ENCODE measurements at places on chromosomes 3 and 15.

DNA sequence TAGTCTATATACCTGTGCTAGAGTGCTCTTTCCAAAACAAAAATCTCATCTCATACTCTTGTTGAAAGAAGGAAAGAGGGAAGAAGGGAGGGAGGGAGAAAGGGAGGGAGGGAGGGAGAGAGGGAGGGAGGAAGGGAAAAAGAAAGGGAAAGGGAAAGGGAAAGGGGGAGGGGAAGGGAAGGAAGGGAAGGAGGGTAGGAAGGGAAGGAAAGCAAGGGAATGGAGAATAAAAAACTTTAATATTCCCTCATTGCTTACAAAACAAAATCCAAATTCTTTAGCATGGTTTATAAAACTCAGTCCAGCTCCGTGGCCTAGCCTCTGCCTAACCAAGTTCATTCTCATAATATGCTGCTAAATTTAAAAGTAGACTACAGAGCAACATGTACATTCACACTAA lies 104.5 kb downstream of the ERC2 start:
- no peak for DNase-seq

DNA sequence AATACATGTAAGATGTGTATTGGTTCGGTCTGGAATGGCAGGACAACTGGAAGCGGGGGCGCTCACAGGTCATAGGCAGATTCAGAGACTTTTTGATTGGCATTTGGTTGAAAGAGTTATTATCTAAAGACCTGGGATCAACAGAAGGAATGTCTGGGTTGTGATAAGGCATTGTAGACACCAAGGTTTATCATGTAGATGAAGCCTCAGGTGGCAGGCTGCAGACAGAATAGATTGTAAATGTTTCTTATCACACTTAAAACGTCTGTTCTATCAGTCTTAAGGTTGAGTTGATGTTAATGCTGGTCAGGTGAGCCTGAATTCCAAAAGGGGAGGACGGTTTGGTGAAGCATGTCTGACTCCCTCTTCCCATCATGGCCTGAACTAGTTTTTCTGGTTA lies 295.9 kb upstream of the PROK2 start:
- no peak for DNase-seq

DNA sequence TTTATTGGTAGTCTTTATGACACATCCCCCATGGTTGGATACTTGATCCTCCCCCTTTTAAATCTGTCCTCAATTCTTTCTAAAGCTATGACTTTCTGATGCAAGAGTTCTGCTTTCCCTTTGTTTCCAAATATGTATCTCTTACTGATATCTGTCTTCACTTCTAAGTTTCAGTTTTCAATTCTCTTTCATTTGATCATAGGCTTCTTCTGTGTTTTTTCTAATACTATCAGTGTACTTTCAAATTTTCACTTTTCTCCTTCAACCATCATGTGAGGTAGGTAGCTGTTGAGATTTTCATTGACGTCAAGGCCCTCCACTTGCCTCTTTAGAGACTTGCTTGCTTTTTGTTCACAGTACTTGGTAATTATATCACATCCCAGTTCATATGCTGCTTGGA lies 436.5 kb downstream of the CNTN4 start:
- no peak for DNase-seq

GRCh38 chr3:142028243-142028777 lies 121.0 kb downstream of the TFDP2 start:
- peak; percentile 48 for DNase-seq

DNA sequence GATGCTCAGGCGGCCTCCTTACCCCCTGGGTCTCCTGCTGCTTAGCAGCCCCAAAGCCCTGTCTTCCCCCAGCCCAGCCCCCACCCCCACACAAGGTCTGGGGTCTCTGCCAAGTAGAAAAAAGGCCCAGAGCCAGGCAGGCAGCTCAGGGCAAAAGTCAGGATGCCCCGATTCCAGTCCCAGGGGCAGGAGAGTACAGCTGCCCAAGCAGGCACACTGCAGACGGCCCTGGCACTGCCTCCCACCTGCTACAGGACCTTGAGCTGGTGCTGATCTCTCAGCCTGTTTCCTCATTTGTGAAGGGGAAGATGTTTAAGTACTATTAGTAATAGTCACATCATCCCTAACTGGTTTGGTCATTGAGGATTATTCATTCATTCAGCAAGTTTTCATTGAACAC lies 12.6 kb downstream of the TMEM43 start:
- DNase-seq = no peak

DNA sequence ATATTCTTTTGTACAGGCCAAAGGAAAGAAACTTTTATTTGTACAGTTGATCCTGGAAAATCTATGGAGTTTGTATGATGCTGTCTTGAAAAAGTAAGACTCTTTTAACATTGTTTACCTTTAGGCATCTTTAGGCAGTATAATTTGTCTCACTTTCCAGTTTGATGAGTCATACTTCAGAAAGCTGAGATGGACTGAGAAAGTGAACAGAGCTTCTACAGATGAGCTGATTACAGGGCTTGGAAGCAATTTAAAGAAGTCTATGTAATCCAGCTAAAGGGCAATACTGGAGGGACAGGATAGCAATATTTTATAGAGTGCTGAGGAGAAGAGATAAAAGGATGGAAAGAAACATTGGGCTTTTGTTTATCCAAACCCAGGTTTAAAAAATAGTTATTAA lies 123.5 kb upstream of the GOLGA6L4 start:
- DNase-seq = no peak

DNA sequence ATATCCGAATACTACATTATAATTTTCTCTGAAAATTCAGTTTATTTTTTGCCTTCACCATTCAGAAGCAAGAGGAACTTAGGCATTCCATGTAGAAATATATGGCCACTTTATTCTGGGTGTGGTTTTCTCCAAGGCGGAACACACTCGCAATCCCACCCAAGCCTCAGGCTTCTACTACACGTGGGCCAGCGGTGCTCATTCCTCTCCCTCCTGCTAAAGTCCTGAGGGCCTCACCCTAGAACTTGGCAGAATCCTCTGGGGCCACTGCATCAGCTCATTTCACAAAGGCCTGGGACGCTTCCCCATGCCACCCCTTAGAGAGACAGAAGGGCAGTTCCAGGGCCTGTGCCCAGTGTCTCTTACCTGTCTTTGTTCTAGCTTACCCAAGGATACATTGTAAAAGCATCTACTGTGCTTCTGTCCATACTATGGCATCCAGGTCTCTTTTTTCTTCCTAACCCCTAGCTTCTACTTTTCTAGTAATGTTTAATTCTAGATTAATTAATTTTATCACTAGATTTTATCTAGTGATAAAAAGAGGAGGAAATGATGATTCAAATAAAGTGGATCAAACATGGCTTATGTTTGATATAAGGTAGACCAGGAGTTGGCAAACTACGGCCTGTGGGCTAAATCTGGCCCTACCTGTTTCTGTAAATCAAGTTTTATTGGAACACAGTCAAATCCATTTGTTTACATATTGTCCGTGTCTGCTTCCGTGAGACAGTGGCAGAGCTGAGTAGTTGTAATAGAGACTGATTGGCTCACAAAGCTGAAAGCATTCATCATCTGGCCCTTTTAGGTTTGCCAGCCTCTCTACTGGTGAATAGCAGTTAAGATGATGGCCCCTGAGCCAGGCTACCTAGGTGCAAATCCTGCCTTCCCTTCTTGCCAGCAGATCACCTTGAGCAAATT lies 29.8 kb downstream of the LARS2 start:
- DNase-seq = no peak

DNA sequence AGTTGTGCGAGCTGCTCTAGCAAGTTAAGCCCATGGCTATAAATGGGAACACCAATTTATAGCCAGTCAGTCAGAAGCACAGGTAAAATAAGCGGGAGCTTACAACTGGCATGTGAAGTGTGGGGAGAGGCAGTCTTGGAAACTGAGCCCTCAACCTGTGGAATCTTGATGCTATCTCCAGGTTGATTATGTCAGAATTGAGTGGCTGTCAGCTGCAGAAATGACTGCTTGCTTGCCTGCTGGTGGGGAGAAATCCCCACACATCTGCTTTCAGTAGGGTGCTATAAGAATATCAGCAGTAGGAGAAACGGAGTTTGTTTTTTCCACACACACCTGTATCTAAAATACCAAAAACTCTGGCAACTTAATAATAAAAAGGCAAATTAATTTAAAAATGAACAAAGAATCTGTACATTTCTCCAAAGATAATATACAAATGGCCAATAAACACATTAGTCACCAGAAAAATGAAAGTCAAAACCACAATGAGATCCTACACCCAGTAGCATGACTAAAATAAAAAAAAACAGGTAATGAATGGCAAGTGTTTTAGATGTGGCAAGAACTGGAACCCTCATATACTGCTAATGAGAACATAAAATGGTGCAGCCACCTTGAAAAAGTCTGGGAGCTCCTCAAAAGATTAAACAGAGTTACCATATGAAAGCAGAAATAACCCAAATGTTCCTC lies 26.0 kb upstream of the MAP4 start:
- no peak for DNase-seq

DNA sequence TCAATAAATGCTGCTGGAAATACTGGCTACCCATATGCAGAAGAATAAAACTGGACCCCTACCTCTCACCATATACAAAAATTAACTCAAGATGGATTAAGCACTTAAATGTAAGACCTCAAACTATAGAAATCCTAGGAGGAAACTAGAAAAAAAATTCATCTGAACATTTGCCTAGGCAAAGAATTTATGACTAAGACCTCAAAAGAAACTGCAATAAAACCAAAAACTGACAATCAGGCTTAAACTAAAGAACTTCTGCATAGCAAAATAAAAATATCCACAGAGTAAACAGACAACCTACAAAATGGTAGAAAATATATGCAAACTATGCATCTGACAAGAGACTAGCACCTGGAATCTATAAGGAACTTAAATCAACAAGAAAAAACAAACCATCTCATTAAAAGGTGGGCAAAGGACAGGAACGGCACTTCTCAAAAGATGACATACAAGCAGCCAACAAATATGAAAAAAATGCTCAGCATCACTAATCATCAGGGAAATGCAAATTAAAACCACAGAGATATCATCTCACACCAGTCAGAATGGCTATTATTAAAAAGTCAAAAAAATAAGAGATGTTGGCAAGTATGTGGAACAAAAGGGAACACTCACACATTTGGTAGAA lies 47.0 kb downstream of the MYO9A start:
- DNase-seq = no peak

DNA sequence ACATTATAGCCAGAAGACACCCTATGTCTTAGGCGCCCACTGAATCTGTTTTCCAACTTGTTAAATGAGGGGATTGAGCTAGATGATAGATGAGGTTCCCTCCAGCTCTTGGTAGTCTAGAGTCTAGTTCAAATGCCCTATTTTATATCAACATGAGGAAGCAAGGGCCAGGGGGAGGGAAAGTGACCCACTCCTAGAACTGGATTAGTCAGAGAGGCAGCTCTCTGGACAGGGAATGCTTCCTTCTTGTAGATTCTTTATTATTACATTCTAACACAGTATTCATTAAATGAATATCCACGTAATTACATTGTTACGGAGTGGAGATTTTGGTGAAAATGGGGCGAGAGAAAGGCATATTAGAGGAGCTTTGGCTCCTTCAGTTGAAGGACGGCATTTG lies 89.5 kb downstream of the RAD18 start:
- no peak for DNase-seq

DNA sequence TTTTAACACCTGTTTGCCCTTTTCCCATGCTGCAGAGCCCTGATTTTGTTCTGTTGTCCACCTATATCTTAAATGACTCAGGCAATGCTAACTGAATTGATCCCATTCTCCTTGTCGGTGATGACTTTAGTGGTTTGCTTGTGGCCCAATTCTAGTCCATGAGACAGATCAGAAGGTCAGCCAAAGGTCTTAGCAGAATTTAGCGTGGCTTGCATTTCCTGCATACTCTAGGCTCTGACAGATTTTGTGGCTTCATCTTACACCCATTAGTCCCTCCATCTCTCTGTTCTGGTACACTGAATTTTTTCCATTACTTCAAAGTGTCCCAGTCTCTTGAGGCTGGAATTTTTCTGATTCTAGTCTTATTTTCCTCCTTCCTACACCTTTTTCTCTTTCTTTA lies 161.9 kb downstream of the STAC start:
- DNase-seq = peak; percentile 53

DNA sequence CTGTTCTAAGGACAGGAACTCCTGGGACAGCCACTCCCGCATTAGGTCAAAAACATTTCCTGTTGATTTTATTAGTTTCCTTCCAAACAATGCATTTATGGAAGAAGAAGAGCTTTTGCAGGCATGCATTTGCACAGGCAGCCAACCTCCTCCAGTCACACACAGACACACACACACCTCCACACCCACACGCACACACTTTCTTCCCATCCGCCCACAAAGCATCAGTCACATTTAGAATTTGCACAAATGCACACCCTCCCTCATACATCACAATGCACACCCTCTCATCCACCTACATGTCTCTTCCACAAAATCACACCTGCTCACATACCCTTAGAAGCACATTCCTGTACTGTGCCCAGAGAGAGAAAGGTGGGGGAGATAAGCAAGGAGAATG lies 4.1 kb upstream of the TYRO3 start:
- DNase-seq = no peak

DNA sequence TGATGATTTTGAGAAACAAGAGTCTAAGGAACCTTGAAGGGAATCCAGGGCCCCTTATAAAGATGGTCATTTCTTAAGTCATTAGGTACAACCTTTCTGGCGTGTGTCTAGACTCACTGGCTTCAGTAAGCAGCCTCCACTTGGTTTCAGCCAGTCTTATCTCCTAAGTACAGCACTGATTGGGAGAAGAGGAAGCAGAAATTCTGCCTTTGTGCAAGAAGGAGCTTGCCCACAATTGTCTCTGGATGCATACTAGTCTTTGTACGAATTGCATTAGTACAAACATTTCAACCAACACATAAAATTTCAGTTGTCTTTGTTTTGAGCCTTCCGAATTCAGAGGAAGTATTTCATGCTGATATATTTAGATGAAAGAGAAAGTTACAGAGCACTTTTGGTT lies 139.4 kb downstream of the SLCO3A1 start:
- no peak for DNase-seq

DNA sequence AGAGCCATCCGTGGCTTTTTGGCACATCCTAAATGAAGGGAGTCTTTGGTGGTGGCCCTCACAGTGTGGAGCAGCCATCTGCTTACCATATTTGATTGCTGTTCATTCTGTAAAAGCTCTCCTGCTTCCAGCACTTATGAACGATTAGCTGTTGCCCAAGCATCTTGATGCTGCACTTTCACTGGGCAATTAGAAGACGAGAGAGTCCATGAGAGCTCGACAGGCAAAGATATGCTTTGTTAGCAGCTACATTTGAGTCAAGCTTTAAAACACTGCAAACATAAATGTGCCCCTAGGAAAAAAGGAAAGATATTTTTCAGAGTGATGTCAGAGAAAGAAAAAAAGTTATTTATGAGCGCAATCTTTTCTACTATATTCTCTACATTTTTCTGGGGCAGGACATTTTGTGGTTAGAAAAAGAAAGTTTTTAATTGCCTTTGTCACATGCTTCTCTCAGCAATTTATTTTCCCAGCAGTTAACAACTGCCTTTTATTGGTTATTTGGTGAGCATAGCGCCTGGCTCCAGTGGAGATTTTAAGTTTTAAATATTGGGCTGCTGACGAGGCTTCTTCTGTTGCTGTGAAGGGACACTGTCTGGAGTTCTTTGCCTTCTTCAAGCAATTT lies 468.4 kb downstream of the C3orf38 start:
- DNase-seq = no peak

DNA sequence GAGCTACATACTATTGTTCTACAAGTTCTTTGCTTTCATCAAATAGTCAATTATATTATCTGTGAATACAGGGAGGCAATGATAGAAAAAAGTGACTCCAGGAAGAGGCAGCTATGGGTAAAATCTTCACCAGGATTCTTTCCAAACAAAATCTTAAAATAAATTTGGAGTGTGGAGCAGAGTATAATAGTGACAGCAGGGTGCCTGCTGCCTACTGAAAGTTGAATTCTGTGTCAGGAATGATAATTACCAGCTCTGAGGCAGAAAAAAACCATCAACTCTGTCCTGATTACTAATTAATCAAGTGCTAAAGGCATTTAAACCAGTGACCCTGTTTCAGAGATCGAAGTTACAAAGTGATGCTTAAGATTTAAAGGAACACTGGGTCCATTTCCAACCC lies 148.0 kb downstream of the DIPK2A start:
- no peak for DNase-seq
